ENCODE measurements at places on chromosomes 6 and 20. TPM values are rescaled to one million over a fixed set of nuclear protein-coding genes. Genes with fewer than 3 reads are reported as not detected.

Gene MAVS
- total RNA-seq, result 13.6 TPM

DNA sequence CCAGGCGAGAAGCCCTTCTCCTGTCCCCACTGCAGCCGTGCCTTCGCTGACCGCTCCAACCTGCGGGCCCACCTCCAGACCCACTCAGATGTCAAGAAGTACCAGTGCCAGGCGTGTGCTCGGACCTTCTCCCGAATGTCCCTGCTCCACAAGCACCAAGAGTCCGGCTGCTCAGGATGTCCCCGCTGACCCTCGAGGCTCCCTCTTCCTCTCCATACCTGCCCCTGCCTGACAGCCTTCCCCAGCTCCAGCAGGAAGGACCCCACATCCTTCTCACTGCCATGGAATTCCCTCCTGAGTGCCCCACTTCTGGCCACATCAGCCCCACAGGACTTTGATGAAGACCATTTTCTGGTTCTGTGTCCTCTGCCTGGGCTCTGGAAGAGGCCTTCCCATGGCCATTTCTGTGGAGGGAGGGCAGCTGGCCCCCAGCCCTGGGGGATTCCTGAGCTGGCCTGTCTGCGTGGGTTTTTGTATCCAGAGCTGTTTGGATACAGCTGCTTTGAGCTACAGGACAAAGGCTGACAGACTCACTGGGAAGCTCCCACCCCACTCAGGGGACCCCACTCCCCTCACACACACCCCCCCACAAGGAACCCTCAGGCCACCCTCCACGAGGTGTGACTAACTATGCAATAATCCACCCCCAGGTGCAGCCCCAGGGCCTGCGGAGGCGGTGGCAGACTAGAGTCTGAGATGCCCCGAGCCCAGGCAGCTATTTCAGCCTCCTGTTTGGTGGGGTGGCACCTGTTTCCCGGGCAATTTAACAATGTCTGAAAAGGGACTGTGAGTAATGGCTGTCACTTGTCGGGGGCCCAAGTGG is 5.3 kb downstream of the SNAI1 start:
- DNase-seq, result no peak

DNA sequence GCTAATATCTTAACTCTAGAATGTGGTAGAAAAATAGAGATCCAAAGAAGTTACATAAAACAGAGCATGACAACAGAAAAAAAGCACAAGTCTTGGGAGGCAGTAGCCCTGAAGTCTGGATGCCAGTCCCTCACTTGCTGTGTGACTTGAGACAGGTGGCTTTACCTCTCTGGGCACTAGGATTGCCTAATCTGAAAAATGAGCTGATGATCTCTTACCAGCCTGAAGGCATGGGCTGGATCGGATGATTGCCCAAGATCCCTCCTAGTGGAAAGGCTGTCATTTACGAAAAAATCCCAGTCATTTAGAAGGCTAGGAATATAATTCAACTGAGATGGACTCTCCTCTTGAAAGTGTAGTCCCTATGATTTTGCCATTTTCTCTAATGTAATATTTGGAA is 10.9 kb upstream of the GCM1 start:
- DNase-seq, result no peak

- DNase-seq, result no peak
These were observed 412.3 kb downstream of the PRKN start for GRCh38 chr6:162315291-162315690.

GRCh38 chr20:39661833-39662232 is 699.7 kb downstream of the DHX35 start:
- no peak for DNase-seq

- DNase-seq, result no peak
These were observed 76.5 kb downstream of the SPTLC3 start for GRCh38 chr20:13085275-13085674.

GRCh38 chr20:48278961-48279481 is 493.7 kb upstream of the SULF2 start:
- DNase-seq, result no peak

- DNase-seq, result no peak
These were observed 505.8 kb upstream of the MARCKS start for GRCh38 chr6:113351173-113351834.

Gene PM20D2
- total RNA-seq, result 5.2 TPM

Gene SIRT5
- 14.3 TPM for total RNA-seq

GRCh38 chr6:160791459-160791858 is 89.4 kb downstream of the PLG start:
- DNase-seq, result no peak

Gene FERMT1
- total RNA-seq, result not detected

DNA sequence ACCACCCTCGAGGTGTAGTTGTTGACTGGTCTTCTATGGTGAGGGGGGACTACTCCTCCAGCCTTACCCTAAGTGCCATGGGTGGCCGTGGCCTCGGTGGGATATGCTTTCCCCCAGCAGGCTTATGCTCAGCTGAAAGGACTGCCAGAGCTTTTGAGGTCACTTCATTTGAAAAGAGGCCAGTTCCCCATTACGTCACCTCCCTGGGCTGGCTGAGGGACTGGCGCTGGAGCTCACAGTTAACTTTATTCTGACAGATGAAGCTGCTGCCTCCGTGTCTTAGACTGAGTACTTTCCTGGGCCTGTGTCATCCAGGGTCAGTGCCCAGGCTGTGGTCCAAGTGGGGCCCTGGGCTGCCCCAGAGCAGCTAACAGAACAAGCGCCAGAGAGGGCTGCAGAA is 42.8 kb upstream of the PCMTD2 start:
- DNase-seq, result no peak

All from CD4-positive, alpha-beta T cell (primary cell).